Activated CD8-positive, alpha-beta memory T cell treated with anti-CD3 and anti-CD28 coated beads for 36 hours (primary cell): ENCODE measurements at places on chromosomes 2 and 18. TPM values are rescaled to one million over a fixed set of nuclear protein-coding genes. Genes with fewer than 3 reads are reported as not detected.

Gene IL1F10
- not detected for total RNA-seq

Gene TUBB8B
- total RNA-seq: not detected

Gene SERPINB12
- total RNA-seq: not detected

Gene ASXL3
- not detected for total RNA-seq

Gene ITM2C
- total RNA-seq: 50.4 TPM

Gene RBMS1
- 42.1 TPM for total RNA-seq

Gene MAL
- total RNA-seq: 29.5 TPM

Gene PLB1
- 0.73 TPM for total RNA-seq

Gene IKZF2
- total RNA-seq: 8.8 TPM

Gene FIGLA
- not detected for total RNA-seq

Gene RBFA
- 47.3 TPM for total RNA-seq

Gene PDE1A
- total RNA-seq: not detected

Gene GNLY
- total RNA-seq: 18.6 TPM

Gene SRD5A2
- 0.04 TPM for total RNA-seq

Gene ACOXL
- total RNA-seq: 0.30 TPM

Gene TCF7L1
- total RNA-seq: not detected
